ENCODE measurements at places on chromosomes 11 and 22. TPM values are rescaled to one million over a fixed set of nuclear protein-coding genes. Genes with fewer than 3 reads are reported as not detected.

The RIBC2 gene
- 1.7 TPM for polyA plus RNA-seq

The OR4A16 gene
- polyA plus RNA-seq = not detected

The ZP1 gene
- not detected for polyA plus RNA-seq

The OR5A1 gene
- polyA plus RNA-seq = not detected

The CNIH2 gene
- 0.51 TPM for polyA plus RNA-seq

The ADAMTS15 gene
- polyA plus RNA-seq = 0.25 TPM

The DCHS1 gene
- polyA plus RNA-seq = 0.03 TPM

The DBX1 gene
- not detected for polyA plus RNA-seq

The PPARA gene
- 2.1 TPM for polyA plus RNA-seq

The TRIM49 gene
- not detected for polyA plus RNA-seq

The CSRP3 gene
- polyA plus RNA-seq = not detected

The APLNR gene
- not detected for polyA plus RNA-seq

The MMP8 gene
- not detected for polyA plus RNA-seq

The ARHGAP32 gene
- 1.1 TPM for polyA plus RNA-seq

The ATL3 gene
- 20.4 TPM for polyA plus RNA-seq

The SLCO2B1 gene
- not detected for polyA plus RNA-seq

The FAM83F gene
- polyA plus RNA-seq = 23.3 TPM

The CEND1 gene
- polyA plus RNA-seq = not detected

The TRPM5 gene
- polyA plus RNA-seq = not detected

The TPCN2 gene
- 8.6 TPM for polyA plus RNA-seq

The PSMC3 gene
- 249 TPM for polyA plus RNA-seq

Measured in foreskin keratinocyte (primary cell).